ENCODE measurements at places on chromosomes 4 and X.

DNA sequence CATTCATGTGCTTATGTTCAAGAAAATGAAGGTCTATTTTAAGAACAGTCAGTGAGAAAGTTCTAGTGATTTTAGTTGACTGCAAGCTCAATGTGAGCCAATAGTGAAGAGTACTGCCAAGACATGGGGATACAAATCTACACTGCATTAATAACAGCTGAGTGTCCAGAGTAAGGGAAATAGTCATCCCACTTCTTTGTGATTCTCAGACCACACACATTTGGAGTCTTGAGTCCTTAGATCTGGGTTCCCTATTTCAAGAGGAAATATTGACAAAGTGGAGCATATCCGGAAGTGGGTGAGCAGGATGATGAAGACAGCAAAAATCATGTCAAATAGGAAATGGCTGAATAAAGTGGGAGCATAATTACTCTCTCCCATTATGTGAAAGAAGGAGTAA lies 171.1 kb downstream of the LARP7 start:
- DNase-seq: peak; percentile 8

DNA sequence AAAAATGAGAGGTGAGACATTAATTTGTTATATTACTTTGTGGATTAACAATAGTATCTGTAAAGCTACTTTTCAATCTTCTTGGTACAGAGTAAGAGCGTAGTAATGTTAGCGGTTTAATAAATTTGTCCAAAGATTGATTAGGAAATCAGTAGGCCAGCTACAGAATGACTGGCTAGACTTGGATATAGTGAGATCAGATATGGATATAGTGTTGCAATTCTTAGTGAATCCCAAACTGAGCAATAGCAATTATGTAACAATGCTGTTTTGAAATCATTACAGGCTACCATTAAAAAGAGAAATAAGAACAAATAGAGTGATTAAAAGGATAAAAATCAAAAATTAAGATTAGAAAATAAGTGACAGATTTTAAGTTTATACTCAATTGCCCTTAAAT lies 847 bp upstream of the UGT2A2 start:
- no peak for DNase-seq

DNA sequence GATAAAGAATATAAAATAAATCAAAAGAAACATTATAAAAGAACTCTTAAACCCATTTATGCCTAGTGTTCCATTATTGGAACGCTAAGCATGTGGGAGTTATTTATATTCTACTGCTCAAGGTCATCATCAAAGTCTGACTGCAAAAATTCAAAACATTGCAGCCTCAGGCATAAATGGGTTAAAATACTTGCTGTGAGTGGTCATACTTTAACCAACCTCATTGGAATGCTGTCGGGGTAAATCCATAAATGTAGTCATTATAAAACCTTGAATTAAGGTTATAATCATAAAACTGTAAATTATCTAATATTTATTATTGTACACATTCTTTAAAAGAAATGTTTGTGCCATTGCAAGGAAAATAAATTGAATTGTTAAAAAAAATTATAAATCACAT lies 55.0 kb downstream of the RPS6KA6 start:
- DNase-seq: no peak

DNA sequence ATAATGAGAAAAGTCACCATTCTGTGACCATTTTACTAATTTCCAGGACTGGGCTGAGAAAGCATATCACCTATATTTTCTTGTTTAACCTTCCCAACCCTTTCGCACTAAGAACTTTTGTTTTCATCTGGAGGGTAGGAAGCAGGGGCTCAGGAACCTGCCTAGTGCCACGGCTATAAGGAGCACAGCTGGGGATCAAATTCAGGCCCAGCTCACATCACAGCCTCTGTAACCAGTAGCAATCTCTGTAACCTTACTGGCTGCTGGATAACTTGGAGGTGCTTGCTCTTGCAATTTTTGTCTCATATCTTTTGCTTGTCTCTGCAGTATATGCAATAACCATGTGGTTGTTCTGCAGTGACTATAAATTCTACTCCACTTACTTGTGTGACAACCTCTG lies 76.7 kb upstream of the PLAC1 start:
- DNase-seq: no peak

GRCh38 chrX:110853610-110854009 lies 58.0 kb upstream of the CHRDL1 start:
- peak; percentile 32 for DNase-seq

GRCh38 chr4:126916626-126917140 lies 716.1 kb upstream of the INTU start:
- peak; percentile 89 for DNase-seq

- DNase-seq: peak; percentile 55
Measured at GRCh38 chr4:174681723-174682300, 147.2 kb downstream of the GLRA3 start.

- DNase-seq: no peak
Measured at GRCh38 chrX:2665387-2666304, 25.4 kb upstream of the CD99 start.

DNA sequence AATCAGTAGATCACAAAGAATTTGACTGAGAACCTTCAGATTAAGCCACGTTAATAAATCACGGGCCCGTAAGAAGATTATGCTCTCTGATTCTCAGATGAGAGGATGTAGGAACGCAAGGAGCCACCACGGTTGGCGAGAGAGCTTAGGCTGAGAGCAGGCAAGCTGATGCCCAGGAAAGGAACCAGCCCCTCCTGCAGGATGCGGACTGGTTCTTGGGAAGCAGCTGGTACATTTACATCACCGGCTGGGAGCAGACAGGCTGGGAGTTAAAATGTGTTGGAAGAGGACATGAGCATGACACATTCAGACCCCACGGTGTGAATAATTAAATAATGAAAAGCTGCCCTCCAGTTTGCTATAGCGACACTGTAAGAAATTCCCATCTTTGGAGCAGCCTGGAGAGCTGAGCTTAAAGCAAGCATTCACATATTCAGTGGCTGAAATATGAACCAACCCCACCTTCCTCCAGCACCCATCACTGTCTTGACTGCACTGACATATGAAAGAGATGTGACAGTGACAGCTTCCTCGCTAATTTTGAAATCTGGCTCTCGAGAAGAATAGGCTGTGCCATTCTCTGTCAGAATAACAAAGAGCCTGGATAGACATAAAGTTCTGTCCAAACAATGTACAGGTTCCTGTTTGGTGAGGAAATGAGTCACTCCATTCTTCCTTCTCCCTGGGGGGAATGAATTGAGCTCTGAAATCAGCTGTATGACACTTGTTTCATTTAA lies 33.1 kb downstream of the LNX1 start:
- peak; percentile 67 for DNase-seq

- no peak for DNase-seq
Measured at GRCh38 chrX:153781428-153782047, 697 bp downstream of the SRPK3 start.

- DNase-seq: peak; percentile 77
Measured at GRCh38 chr4:182975806-182976205, 58.6 kb upstream of the DCTD start.
